ENCODE measurements at places on chromosomes 12 and 14. TPM values are rescaled to one million over a fixed set of nuclear protein-coding genes. Genes with fewer than 3 reads are reported as not detected.

GPR137C gene
- 0.44 TPM for total RNA-seq

STAC3 gene
- 0.50 TPM for total RNA-seq

CACNA1C gene
- 3.1 TPM for total RNA-seq

A2ML1 gene
- total RNA-seq, result not detected

KRT81 gene
- total RNA-seq, result under 0.01 TPM

CLEC12A gene
- total RNA-seq, result not detected

KLRK1 gene
- total RNA-seq, result not detected

NPAS3 gene
- 1.4 TPM for total RNA-seq

ACOT6 gene
- not detected for total RNA-seq

SDR9C7 gene
- not detected for total RNA-seq

SERPINA9 gene
- not detected for total RNA-seq

Measured in uterine smooth muscle cell (primary cell).